ENCODE measurements at places on chromosomes 5 and 9.

GRCh38 chr9:91750343-91750742, 199.7 kb downstream of the ROR2 start:
- no peak for DNase-seq

DNA sequence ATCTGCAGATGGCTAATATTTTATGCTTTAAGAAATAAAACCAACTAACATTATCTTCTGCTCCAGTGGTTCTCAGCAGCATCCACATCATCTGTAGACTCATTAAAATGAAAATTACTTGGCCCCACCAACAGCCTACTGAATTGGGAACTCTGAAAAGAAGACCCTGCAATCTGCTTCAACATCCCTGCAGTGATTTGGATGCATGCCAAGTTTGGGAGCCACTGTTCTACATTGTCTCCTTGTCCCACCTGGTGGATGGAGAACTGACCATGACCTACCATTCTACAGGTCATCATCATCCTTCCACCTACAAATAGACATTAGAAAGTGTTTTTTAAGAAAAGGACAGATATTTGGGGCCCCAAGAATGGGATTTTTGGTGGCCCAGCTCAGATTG, 71.1 kb downstream of the ACER2 start:
- no peak for DNase-seq

- DNase-seq = no peak
Measured at GRCh38 chr5:127061956-127062355, 11.3 kb downstream of the C5orf63 start.

- DNase-seq = peak; percentile 64
Measured at GRCh38 chr5:79759436-79759835, 69.8 kb downstream of the CMYA5 start.

DNA sequence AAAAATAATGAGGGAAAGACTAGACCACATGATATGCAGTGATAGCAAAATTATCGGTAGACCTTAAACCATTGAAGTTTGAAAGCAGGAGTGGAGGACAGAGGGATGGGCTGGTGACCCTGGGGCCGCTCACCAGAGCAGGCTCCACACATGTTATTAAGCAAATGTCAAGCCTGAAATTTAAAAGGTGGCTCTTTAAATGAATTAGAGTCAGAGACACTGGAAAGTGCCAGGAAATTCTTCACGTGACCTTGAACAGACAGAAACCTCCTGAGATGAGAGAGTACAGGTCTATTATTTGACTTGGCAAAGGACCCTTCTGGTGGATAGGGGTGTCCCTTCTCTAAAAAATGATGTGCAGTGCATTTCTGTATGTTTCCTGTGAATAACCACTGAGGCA, 111.0 kb upstream of the CPEB4 start:
- no peak for DNase-seq

DNA sequence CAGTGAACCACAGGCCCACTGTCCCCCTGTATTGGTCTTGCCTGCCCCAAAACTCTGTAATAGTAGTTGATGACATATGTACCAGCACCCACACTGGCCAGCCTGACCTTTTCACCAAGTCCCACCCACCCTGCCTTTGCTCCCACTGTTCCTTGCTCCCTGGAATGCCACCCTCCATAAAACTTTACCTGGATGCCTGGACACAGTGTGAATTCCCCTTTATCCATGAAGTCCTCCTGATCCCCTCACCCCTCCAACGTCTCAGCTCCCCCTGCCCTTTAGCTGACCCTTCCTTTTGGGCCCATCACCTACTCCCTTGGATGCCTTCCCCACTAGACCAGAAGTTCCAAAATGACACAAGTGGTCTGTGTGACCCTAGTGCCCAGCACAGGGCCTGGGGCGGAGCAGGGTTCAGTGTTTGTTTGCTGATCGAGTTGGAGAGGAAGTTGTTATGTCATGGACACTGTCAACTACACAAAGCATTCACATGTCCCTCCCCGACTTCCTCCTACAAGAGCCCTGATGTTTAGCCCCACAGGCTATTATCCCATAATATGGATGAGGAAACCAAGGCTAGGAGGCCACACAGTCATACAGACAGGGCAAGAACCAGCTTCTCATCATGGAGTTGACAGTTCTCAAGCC, 16.1 kb downstream of the AMBP start:
- no peak for DNase-seq

GRCh38 chr9:100473276-100474081, 530 bp downstream of the TMEFF1 start:
- DNase-seq = no peak

GRCh38 chr9:14453286-14453685, 139.3 kb upstream of the NFIB start:
- no peak for DNase-seq

DNA sequence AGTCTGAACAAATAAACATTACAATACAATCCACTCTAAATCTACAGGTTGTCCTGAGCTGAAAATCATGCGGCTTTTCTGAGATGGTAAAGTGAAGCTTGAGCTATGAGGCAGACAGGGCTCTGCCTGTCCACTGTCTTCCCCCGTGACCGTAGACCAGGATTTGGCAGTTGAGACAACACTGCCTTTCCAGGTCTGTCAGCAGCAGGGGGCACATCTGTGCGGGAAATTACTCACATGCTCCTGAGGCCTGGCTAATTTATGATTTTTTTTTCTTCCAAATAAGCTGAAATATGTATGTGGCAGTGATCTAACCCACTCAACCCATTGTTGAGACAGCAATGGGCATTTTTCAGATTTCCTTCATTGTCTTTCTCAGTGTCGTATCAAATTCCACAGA, 307.9 kb downstream of the FBXL7 start:
- DNase-seq = no peak

DNA sequence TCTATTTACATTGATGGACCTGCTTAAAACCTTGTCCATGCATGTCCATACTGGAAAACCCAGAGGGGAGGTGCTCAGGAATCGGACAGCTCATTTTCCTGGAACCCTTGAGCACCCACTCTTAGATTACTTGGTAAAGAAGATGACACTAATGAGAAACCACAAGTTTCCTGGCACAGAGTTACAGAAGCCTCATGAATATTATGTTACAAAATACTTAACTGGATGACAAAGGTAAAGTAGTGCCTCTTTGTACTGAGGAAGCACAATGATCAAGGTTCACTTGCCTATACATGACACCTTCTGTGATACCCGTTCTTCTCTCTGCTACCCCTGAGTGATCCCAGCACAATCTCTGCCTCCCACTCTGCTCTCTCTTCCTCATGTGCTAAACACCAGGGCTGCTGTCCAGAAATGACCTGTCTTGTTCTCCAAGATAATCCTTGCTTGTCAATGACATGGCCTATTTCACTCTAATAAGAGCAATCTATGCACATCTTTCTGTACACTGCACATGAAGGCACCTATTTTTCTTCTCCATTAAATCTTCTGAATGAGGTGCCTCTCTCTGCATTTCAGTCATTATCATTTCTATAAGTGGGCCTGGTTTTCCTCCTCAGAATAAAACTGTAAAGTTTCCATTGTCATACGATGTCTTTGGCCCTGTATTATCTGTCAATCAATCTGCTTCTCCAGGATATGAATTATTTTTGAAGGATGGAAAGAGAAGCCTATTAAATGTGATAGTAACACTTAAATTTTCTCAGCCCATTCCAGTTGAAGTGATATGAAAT, 684.0 kb upstream of the ACO1 start:
- no peak for DNase-seq

DNA sequence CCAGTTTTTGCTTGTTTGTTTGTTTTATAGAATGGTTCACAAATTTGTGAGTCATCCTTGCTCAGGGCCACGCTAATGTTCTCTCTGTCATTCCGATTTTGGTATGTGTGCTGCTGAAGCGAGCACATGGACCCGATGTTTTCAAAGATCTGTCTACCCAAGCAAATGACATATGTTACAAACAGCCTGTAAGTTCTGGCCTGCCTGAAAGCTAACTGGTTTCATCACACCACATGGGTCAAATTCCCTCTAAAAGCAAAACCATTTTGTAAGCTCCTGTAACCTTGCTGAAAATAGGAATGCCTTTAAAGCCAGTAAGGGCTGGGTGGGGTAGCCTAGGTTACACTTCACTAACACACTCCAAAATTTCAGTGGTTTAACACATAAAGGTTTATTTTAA, 25.4 kb downstream of the DMRT3 start:
- DNase-seq = no peak

DNA sequence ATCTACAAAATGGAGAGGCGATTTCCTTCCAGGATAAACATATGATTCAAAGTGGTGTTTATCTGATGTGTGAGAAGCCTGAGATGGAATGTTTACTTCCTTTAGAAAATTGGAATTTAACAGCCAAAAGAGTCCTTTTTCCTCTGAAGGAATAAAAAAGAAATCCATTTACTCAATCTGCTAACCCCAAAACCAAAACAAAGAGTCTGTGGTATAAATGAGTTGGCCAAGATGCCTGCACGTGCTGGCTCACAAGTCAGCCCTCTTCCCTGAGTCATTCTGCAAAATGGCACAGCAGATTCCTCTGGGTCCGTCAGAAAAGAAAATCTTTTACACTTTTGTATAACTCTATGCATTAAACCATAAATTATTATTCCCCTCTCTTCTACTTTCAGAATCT, 60.8 kb downstream of the EBF1 start:
- peak; percentile 87 for DNase-seq

DNA sequence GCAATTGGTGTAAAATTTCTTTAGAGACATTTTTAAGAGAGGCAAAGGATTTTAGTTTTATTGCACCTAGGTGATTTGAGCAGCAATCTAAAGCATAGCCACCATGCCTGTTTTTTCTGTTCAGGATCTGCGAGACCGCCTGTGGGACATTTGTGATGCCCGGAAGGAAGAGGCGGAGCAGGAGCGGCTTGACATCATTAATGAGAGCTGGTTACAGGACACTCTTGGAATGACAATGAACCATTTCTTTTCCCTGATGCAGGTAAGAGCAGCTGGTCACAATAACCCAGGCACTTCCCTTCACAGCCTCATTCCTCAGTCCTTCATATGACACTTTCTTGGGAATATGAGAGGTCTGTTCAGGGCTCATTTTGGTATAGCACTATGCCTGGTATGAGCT, 103.2 kb upstream of the IL7R start:
- DNase-seq = no peak

- DNase-seq = no peak
Measured at GRCh38 chr5:101976933-101977332, 319.2 kb downstream of the SLCO4C1 start.

DNA sequence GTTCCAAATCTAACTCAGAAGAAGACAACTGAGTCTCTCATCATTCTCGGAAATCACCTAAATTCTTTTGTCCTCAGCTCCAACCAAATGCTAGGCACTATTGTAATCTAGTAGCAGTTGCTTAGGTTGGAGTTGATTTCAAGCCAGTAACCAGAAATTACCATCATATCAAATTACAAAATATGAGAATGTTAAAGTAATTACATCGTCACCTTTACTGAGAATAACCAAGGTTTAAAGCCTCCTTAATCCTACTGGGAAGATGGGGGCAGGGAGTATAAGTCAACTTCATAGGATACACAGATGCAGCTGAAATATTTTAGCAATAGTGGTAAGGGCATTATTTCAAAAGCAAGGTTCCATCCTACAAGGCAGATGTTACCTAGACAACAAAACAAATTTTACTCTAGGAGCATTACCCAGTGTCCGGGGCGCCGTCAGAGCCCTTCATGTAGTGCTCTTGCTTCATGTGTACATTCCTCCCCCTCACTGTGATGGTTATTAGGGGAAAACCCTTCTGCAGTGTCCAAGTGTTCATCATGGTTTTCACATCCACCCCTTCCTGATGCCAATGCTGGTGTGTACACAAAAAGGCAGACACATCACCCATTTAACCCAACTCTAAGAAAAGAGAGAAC, 19.5 kb downstream of the ERAP1 start:
- no peak for DNase-seq

- no peak for DNase-seq
Measured at GRCh38 chr5:168239325-168239724, 52.1 kb upstream of the WWC1 start.

- DNase-seq = no peak
Measured at GRCh38 chr9:111411266-111411665, 72.9 kb downstream of the ECPAS start.

GRCh38 chr9:135309763-135310125, 169.8 kb upstream of the PPP1R26 start:
- DNase-seq = no peak

All from AG04449 (cell line).